ENCODE measurements at places on chromosomes 16 and 17.

DNA sequence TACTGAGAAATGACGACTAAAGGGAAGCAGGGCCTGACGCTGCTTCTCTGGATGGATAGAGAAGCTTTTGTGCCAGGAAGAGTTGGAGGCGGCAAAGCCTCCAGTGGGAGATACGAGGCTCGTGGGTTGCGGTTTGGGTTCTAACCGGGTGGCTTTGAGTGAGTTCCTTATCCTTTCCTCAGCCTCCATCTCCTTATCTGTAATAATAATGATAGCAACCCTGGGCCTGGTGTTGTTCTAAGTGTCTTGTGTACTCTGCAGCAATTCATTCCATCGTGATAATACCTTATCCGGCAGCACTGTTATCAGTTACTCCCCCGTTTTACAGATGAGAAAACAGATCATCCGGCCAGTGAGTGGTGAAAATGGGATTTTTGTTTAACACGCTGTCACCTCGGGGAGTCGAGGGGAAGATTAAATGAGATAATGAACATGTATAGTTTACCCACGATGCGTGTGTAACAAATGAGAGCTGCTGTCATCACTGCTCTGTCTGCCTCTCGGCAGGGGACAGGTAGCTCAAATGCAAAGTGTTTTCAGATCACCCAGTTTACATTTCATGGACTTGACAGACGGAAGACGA, 52.0 kb upstream of the LHX1 start:
- DNase-seq, result no peak

GRCh38 chr17:54863176-54863575, 37.5 kb upstream of the TOM1L1 start:
- DNase-seq, result no peak

DNA sequence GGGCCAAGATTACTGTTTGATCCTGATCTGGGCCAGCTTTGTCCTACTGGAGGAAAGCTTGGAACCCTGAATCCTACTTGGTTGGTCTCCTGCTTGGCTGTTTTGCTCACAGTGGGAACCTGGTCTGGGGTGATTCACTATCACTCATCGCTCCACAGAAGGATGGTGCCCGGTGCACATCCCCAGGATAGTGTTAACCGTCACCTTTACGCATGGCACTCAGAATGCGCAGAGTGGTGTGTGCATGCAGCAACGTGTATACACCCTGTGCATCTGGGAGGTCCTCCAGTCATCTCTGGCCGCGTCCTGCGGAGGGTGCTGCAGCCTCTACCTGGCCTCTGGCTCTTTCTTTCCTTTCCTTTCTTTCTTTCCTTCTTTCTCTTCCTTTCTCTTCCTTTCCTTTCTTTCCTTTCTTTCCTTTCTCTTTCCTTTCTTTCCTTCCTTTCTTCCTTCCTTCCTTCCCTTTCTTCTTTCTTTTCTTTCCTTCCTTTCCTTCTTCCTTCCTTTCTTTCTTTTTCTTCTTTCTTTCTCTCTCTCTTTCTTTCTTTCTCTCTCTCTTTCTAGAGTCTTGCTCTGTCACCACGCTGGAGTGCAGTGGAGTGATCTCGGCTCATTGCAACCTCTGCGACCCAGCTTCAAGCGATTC, 13.1 kb downstream of the SOCS3 start:
- no peak for DNase-seq

- DNase-seq, result peak; percentile 60
Measured at GRCh38 chr17:10198509-10199249, at the start of gene GAS7. GAS7 (minus strand) TSS chr17:10198606.

DNA sequence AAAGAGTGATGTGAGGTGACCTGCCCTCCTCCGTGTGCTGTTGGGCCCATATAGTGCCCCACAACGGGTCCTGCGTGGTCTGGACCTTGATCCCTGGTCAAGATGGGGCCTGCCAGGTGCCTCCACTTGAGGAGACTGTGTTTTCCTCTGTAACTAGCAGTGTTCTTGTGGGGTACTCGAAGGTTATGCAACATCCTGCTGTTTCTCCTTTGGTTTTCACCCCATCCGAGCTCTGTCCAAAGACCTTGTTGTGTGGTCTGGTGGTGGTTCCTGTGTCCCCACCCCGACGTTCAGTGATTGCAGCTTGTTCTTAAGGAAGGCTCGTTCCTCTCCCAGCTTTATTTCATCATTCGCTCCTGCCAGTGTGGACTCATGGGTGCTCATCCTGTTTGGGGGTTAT, 38.7 kb upstream of the ZNF750 start:
- DNase-seq, result no peak

- DNase-seq, result no peak
Measured at GRCh38 chr17:32441886-32442285, 2.4 kb upstream of the PSMD11 start.

DNA sequence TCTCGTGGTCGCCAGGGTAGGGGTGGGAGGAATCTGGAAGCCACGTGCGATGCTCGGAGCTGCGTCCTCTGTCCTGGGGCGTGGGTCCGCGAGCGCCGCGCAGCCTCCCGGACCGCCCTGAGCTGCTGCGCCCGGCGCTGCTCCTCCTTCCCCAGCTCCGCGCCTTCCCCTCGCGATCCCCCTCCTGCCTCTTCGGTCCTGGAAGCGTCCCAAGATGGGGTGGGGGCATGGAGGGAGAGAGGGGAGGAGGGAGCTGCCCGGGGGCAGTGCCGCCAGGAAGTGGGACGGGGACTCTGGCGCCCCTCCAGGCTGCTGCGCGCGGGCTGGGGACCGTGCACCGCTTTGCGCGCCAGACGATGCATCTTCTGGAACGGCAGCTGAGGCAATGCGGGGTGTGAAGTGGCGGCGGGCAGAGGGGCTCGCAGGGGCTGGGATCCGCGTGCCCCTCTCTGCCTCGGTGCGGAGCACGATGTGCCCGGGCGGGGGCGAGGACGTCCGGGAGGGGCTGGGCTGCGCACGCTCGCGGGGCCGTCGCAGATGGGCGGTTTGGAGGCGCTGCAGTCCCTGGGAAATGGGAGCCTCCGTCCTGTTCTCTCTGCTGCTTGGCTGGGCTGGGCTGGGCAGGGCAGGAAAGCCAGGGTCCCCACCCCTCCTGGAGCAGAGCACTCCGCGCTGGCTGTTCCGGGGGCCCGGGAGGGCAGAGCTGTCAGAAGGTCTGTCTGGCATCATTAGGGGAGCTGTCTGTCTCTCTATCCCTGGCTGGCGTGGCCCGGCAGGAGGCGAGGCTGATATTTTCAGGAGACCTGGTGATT, 388.0 kb downstream of the SEC14L1 start:
- DNase-seq, result no peak

- no peak for DNase-seq
Measured at GRCh38 chr16:31357324-31358109, 2.5 kb downstream of the ITGAX start.

DNA sequence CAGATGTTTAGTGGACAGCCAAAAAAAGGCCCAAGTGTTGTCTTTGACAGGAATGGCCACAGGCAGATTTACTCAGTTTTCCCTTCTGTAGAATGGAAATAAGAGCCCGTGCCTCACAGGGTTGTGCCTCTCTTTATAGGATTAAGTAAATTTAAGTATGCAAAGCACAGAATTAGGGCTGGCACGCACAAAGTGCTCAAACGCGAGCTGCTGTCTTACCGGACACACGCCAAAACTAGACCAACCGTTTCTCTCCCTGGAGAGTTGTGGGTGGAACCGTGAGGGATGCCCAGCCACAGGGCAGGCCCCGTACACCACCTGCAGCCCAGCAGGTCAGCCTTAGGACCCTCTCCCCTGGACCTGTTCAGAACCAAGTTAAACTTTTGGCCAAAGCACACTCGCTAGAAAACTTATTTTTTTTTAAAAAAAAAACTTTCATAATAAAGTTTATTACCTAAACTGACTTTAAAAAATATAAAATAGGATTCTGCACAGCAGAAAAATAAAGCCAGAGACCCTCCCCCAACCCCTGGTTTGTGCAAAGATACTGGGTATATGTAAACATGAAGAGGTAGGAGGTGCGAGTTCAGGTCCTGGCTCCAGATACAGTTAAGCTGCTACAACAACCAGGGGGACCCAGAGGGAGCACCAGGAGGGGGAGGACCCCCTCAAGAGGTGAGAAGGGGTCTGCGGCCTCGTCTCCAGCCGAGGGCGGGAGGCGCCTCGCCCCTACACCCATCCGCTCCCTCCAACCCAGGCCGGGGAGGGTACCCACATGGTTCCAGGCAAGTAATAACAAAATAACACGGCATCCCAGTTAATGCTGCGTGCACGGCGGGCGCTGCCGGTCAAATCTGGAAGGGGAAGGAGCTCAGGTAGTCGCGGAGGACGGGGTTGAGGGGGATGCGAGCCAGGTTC, 1.8 kb downstream of the SOCS1 start:
- DNase-seq, result no peak

DNA sequence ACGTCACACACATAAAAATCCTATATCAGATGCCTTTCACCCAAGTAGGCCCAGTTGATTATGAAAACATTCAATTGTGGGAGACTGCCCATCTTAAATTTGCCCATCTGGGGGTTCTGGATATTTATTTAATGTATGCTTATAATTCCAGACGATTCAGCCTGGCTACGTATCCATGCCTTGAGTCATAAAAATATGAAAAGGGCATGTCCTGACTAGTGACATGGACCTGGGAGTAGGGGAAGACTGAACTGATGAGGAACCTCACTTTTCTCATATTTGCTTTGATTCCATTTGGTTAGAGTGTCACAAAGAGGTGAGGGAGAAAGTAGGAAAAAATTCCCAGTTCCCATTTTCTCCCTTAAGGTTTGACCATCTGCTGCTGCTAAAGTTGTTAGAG, 122.5 kb upstream of the GNAO1 start:
- DNase-seq, result no peak

- DNase-seq, result no peak
Measured at GRCh38 chr17:62727916-62728672, 80.0 kb downstream of the MARCHF10 start.

- DNase-seq, result no peak
Measured at GRCh38 chr17:80244871-80245509, 15.7 kb upstream of the RNF213 start.

- DNase-seq, result no peak
Measured at GRCh38 chr16:15960124-15960971, 10.9 kb downstream of the ABCC1 start.

DNA sequence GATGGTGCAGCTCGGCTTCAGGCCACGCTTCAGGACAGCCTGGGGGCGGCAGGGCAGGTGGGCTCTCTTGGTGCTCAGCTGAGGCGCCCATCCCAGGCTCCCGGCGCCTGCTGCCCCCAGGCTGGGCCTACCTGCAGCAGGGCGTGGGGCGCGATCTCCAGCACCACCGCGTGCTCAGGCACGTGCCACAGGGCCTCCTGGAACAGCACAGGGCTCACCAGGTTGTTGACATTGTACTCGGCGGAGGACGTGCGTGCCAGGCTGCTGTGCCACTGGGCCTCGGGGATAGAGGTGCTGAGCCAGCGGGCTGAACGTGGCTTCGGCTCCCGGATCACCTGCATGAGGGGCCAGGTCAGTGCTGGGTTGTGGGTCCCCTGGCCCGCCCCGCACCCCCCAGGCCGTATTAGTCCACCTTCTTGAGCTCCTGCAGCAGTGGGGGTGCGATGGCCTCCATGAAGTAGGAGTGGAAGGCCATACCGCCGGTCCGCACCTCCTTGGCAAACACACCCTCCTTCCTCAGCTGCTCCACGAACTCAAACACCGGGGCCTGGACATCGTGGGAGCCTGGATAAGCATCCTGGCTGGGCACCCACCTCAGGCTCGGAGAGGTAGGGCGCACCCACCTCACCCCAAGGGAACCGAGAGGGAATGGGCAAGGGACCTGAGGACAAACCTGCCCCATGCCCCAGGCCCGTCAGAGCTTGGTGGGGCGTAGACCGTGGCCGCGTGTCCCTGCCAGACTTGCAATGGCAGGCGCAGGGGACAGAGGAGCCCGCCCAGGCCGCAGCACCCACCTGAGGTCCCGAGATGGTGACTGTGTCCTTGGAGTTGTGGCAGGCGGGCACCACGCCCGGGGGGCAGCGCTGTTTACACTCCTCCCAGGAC, 9.0 kb downstream of the FASN start:
- no peak for DNase-seq

- no peak for DNase-seq
Measured at GRCh38 chr17:73785958-73786743, 141.9 kb upstream of the SDK2 start.

DNA sequence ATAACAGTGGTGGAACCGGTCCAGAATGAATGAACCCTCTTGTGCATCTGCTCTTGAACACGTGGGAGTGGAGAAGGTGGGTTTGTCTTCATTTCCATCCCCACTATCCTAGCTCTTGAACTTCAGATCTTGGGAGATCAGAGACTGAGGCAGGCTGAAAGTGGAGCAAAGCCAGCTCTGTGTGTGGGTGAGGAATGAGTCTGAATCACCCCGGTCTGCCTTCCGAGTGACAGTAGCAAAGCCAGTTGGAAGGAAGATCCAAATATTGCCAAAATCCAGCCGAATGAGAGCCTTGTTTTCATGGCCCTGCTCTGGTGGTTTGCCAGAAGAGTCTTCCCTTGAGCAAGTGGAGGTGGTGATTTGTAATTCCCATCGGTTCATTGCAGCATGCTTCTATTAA, 29.0 kb upstream of the ASIC2 start:
- no peak for DNase-seq

DNA sequence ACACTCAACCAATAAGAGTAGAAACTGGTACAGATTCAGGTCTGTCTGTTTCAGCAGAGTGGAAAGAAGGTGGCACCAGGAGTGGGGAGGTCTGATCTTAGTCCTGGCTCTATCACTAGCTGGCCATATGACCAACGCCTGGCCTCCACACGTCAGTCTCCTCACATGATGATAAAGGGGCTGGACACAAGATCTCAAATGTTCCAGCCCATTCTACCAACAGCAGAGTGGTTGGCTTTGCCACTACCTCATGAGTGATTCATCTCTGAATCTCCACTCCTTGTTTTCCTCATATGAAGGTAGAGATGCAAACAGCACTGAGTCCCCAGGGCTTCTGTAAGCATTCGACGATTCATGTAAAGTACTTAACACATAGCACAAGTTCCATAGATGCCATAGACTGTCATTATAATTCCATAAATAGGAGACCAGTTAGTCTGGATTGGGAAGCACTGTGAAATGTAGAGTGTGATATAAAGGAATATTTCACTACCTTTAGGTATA, 281.9 kb upstream of the ASIC2 start:
- DNase-seq, result no peak

- DNase-seq, result peak; percentile 79
Measured at GRCh38 chr17:3983606-3984484, 19.6 kb upstream of the ATP2A3 start.

- no peak for DNase-seq
Measured at GRCh38 chr16:19829844-19830692, 54.6 kb downstream of the GPRC5B start.

DNA sequence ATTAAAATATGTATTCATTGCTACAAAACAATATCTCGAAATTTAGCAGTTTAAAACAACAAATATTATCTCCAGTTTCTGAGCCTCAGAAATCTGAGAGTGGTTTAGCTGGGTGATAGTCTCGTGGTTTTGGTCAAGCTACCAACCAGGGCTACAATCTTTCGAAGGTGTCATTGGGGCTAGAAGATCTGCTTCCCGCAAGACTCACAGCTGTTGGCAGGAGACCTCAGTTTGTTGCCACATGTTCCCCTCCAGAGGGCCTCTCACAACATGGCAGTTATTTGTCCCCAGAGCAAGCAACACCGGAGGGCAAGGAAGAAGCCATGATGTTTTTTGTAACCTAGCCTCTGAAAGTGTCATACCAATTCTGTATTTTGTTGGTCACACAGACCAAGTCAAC, 12.0 kb upstream of the BCAS3 start:
- DNase-seq, result no peak
